Smooth muscle cell of the umbilical artery (primary cell): ENCODE measurements at places on chromosomes 3 and 15. TPM values are rescaled to one million over a fixed set of nuclear protein-coding genes. Genes with fewer than 3 reads are reported as not detected.

Gene THBS1
- total RNA-seq, result 671 and 1,064 TPM in 2 replicates

Gene TMOD2
- 10.4 and 13.8 TPM in 2 replicates for total RNA-seq

Gene SLC28A2
- total RNA-seq, result not detected in 2 replicates

Gene PYDC2
- total RNA-seq, result not detected in 2 replicates

Gene TMEM62
- total RNA-seq, result 9.8 and 12.0 TPM in 2 replicates

Gene IL16
- under 0.01 TPM in 1 of 2 replicates, not detected in the other for total RNA-seq
